Naive thymus-derived CD4-positive, alpha-beta T cell (primary cell): ENCODE measurements at places on chromosomes 2 and 18.

DNA sequence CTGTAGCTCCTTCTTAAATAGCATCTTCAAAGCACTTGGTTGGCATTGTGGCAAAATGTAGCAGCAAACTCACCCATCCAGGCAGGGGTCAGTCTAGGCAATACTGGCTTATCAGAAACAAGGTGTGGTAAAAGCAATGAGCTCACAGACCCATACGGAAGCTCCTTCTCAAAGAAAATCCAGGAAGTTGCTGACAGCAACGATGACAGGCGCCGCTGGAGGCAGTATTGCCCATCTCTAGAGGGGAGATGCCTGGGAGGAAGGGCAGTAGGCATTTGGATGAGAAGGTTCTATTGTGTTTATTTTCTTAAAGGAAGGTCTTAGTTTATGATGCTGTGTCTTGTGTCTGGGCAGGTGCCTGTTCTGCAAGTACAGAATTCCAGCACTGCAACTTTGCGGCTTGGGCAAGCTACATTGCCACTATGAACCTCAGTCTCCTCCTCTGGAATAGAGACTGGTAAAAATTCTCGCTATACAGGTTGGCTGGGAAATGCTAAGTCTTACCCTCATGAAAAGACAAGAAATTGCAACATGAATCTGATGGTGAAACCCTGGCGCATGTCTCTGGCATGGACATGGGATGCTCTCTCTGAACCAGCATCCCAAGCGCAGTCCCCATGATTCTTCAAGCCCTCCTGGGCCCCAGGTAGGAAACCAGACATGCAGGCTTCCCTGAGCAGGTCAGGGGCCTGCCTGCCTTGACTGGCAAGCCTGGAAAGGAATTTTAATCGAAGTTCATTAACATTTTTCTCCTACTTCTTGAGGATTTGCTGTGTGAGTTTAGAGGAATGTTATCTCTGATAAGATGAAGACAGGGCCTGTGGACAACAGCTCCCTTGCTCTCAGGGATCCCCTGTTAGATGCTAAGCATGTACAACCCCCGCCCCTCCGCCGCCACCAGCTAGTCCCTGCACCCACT lies 156.0 kb downstream of the TFCP2L1 start:
- DNase-seq, result no peak

GRCh38 chr2:217071416-217071815 lies 211.6 kb upstream of the TNP1 start:
- DNase-seq, result no peak

GRCh38 chr2:201275990-201276389 lies 15.7 kb downstream of the CASP8 start:
- DNase-seq, result no peak

GRCh38 chr2:216285701-216286100 lies 86.6 kb downstream of the MARCHF4 start:
- no peak for DNase-seq

DNA sequence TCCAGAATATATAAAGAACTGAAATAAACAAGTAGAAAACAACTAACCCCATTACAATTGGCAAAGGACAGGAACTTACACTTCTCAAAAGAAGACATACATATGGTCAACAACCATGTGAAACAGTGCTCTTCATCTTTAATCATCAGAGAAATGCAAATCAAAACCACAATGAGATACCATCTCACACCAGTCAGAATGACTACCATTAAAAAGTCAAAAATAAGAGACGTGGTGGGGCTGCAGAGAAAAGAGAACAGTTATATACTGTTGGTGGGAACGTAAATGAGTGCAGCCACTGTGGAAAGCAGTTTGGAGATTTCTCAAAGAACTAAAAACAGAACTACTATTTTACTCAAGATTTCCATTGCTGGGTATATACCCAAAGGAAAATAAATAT lies 1696.3 kb upstream of the TMEFF2 start:
- no peak for DNase-seq

DNA sequence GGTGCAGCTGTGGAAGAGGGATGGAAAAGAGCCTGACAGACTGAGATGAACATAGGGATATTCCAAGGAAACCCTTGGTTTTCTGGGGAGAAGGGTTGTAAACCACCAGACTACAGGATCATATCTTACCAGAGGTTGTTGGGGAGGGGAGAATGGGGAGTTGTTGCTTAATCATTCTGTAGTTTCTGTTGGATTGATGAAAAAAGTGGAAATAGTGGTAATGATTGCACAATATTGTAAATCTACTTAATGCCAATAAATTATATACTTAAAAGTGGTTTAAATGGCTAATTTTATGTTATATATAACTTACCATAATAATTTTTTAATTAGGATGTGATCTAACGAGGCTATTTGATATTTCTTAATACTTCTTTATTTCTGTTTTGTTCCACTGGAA lies 800.9 kb downstream of the BCL11A start:
- no peak for DNase-seq
